ENCODE measurements at places on chromosomes 1 and 21.
A peak's percentile ranks its signal among the peaks of the same experiment; 100 is the strongest.

GRCh38 chr1:20636785-20637347 is 3.6 kb downstream of the PINK1 start:
- DNase-seq = no peak

DNA sequence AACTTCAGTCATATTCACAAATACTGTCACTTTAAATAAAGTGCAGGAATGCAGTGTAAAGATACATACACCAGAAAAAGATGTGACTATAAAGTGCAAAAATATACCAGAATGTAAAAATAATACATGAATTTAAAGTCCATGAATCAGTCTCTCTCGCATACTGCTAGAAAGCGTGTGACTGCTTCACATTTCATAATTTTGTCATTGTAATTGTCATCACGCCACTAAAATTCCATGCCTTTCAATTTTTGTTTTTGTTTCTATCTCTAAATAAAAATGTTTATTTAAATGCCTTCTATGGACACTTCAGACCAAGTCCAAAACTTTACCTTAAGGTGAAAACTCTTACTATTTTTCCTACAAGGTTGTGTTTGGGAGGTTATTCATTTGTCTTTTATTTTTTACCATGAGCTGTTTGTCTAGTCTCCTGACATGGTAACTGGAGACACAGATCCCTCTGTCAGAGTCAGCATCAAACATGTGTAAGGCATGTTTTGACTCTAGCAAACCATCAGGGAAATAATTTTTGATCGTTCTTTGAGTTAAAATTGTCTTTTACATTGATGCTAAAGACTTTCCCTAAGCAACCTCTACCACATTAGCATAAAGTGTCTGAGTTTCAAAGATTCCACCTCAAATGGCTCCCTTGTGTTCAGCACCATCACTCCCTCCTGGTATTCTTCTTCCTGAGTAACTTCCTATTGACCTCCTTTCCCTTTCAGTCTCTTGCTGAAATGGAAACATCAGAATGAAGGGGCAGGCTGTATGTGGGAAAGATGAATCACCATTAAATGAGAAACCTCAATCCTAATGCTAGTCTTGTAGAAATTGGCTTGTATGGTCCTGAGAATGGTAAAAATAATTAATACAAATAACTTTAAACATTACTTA is 14.0 kb upstream of the AIM2 start:
- DNase-seq = no peak

DNA sequence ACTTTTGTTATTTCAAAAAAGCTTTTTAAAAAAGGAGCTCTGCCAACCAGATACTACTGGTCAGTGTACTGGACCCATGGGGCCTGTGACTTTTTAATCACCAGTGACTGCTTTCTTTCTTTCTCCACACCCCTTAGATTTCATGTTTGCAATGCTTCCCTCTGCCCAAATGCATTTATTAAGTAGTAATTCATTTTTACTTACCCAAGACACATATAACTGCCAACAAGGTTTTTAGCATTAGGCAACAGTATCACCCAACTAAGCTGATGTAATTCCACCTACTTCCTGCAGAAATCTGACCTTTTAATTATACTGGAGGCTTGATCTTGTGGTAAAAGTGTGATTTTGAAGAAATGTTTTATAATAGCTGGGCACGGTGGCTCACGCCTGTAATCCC is 12.5 kb downstream of the MECR start:
- DNase-seq = no peak

DNA sequence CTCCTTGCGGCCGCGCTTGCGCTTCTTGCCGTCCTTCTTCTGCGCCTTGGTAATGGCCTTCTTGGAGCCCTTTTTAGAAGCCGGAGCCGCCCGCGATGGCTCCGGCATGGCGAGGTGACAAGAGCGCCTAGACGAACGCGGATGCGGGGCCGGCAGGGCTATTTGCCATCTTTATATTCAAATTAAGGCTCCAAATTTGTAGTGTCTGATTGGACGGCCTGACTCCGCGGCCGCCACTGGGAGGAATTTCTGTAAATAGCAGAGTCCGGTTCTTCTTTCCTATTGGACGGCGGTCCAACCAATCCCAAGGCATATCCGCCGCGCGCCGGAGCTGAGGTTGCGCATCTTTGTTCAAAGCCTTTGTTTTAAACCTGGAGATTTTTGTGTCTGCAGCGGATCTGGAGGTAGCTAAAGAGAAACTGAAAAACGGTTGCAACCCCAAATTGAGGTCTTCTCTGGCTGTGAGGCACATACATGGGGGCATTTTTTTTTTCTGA is 22.6 kb upstream of the RNF187 start:
- peak; percentile 72 for DNase-seq

GRCh38 chr1:229836324-229836723 is 210.3 kb downstream of the URB2 start:
- DNase-seq = no peak

GRCh38 chr1:37127254-37127748 is 93.0 kb upstream of the GRIK3 start:
- no peak for DNase-seq

- no peak for DNase-seq
These were observed 10.4 kb downstream of the LGALS8 start for GRCh38 chr1:236534151-236534651.

- no peak for DNase-seq
These were observed 36.7 kb upstream of the DIP2A start for GRCh38 chr21:46421756-46422555.

DNA sequence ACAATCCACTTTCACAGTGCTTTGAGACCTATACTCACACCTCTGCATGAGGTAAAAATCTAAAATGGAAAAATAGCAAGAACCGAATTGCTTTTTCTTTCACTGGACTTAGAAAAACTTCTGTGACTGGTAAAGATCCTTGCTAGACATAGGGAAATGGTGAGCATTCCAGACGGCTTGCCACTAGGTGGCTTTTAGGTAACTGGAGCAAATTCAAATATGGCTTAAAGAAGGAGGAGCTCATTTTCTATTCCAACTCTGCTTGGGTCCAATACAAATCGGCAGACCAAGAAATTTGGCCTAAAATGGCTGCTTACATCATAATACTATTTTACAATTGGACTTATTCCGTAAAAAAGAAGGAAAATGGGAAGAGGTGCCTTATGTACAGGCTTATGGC is 977.9 kb downstream of the ADGRL2 start:
- DNase-seq = no peak

GRCh38 chr1:149942207-149942606 is 5.5 kb upstream of the MTMR11 start:
- DNase-seq = no peak

DNA sequence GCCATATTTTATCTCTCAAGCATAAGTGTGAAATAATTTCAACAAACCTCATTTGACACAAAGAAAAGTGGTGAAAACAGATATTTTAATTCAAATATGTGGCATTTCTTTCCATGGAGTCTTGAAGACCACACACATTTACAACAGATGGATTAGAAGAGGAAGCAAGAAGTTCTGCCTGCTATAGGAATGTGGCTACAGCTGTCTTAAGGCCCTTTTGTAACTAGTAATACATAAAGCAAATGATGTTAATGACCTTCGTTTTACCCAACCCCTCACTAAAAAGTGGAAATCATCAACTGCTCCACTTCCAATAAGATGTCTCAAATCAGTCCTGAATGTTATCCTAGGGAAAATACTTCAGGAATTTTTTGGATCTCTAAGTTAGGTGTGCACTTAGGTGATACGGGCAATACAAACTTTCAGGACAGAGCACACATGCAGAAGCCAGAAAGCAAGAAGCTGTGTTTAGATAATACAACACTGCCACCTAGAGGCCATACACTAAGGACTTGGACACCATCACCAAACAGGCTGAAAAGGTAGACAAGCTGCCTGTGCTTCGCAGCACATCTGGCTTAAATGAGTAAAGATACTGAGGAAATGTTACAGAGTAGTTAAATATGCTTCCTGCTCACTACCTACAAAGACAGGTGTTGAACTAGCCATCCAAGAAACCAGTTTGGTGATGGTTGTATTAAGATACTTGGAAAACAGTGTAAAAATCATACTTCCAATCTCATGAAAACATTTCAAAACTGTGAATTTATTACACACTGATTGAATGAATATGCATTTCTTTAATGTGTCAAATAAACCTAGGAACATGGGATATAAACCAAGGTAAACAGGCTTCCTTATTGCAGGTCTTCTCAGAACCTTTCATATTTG is 24.4 kb downstream of the RRAGC start:
- no peak for DNase-seq

DNA sequence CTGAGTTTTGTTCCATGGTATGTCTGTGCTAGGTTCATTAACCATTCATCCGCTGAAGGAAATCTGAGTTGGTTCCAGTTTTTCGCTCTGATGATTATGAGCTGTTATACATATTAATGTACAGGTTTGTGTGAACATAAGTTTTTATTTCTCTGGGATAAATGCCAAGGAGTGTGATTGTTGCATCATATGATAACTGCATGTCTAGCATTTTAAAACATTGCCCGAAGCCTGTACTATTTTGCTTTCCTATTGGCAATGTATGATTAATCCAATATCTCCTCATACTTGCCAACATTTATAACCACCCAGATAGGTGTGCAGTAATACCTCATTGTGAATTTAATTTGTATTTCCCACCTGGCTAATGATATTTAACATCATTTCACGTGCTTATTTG is 322.7 kb downstream of the ZNF326 start:
- no peak for DNase-seq
